Activated T-cell treated with anti-CD3 and anti-CD28 coated beads, Interleukin-2, amount 50 U/mL, for 48 hours (primary cell): ENCODE measurements at places on chromosomes 5 and 9.
A peak's percentile ranks its signal among the peaks of the same experiment; 100 is the strongest.

DNA sequence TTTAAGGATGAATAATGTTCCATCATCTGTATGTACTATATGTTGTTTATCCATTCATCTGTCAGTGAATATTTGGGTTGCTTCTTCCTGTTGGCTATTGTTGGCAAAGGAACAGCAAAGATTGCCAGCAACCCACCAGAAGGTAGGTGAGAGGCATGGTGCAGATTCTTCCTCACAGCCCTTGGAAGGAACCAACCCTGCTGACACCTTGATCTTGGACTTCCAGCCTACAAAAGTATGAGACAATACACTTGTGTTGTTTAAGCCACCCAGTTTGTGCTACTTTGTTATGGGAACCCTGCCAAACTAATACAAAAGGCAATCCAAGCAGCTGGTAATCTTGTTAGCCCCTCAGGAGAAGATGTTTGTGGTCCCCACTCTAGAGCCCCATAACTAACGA lies 122.0 kb downstream of the CARTPT start:
- no peak for DNase-seq

DNA sequence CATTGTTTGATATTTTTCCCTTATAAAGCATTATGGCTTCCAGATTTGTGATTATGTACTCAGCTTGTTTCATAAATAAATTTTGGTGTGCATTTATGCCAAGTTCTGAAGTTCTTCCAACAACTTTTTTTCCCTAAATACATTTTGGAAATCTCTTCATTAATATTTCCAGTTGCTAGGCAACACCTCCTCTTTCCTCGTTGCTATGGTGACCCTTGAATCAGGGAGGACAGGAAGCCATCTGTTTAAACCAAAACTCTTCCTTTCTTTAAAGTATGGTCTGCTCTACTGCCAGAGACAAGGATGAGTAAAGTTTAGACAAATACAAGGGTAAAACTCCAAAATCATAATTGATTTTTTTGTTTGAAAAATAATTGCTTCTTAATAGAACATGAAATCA lies 779.3 kb downstream of the CDH9 start:
- no peak for DNase-seq

DNA sequence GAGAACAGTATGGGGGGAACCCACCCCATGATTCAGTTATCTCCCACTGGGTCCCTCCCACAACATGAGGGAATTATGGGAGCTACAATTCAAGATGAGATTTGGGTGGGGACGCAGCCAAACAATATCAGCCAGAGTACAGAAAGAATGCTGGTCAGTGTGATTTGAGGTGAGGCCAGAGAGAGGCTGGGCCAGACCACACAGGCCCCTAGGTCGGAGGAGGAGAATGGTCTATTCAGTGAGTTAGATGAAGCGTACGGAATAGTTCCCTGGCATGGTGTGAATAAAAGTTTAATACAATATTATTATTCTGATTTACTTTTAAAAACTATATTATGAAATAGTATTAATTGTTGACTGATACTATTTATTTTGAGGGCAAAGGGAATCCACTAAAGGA lies 39.7 kb downstream of the PCSK5 start:
- DNase-seq = no peak

- no peak for DNase-seq
Observed at GRCh38 chr5:151004499-151004898, 15.9 kb upstream of the GPX3 start.

GRCh38 chr9:5612185-5612530 lies 16.7 kb upstream of the RIC1 start:
- no peak for DNase-seq

- no peak for DNase-seq
Observed at GRCh38 chr5:79964136-79964535, 26.9 kb downstream of the MTX3 start.

DNA sequence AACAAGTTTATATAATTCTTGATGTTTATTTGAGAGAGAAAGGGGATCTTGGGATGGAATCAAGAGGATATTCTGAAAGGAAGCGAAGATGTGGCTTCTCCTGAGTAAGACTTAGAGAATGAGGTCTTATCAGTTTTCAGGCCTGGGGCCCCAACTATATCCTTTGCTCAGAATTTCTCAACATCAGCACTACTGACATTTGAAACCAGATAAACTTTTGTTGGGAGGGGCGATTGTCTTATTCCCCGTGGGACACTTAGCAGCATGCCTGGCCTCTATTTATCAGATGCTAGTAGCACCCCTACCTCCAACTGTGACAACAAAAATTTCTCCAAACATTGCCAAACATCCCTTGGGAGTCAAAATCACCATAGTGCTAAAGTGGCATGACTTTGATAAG lies 567.7 kb downstream of the MAT2B start:
- DNase-seq = no peak

- no peak for DNase-seq
Observed at GRCh38 chr5:86971034-86971571, 296.6 kb upstream of the RASA1 start.

DNA sequence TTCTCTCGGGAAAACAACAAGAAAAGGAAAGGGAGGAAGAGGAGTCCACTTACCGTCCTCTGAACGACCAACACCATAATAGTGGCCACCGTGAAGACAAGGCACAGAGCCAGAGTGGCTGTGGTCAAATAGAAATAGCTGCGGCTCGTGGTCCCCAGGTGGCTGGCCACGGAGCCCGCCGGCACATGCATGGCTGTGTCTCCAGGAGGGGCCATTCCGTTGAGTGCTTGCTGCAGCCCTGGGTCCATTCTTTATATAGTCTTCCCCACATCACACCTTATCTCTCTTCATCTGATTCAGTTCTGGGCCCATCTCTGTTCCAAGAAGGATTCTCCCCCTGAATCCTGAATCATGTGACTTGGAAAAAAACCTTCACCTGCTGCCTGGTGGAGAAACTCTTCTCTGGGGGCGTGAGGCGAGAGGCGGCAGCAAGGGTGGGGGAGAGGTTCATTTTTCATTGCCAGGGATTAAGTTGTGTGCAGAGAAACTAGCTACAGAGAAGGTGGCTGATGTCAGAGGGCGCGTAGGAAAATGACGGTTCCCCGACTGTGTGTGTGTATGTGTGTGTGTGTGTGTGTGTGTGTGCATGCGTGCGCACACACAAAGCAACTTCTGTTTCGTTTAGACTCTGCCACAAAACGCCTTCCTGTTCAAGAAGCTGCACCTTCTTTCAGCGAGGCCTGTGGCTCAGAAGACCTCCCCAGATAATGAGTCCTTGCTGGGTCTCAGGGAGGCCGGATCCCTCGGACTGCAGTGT lies at the start of gene TNFSF8:
TSS of gene TNFSF8 (minus strand) at position 536 of the 757 bp plus-strand sequence. CDS start at position 248, 288 bp downstream.
- DNase-seq = peak; percentile 81

DNA sequence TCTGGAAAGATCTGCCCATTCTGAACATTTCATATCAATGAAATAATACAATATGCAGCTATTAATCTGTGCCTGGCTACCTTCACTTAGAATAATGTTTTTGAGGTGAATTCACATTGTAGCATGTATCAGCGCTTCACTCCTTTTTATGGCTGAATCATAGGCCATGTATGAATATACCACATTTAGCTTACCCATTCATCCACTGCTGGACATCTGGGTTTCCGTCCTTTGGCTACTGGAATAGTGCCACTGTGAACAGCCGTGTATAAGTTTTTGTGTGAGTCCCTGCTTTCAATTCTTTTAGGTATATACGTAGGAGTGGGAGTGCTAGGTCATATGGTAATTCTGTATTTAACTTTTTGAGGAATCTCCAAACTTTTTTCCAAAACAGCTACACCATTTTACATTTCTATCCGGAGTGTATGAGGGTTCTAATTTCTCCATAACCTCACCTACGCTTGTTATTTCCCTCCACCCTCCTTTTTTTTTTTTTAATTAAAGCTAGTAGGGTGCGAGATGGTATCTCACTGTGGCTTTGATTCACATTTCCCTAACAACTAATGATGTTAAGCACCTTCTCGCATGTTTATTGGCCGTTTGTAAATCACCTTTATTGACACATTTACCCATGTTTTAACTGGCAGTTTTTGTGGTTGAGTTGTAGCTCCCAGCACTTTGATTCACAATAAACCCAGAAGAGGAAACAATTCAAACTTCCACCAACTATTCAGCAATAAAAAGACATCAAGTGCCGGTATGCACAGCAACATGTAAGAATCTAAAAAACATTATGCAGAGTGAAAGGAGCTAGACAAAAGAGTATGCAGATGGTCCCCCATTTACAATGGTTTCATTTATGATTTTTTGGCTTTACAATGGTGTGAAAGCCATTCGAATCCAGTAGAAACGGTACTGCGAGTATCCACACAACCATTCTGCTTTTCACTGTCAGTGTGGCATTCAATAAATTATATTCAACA lies 8.1 kb downstream of the SEMA4D start:
- DNase-seq = peak; percentile 16

- DNase-seq = no peak
Observed at GRCh38 chr9:95100071-95100627, 217.4 kb downstream of the FANCC start.

DNA sequence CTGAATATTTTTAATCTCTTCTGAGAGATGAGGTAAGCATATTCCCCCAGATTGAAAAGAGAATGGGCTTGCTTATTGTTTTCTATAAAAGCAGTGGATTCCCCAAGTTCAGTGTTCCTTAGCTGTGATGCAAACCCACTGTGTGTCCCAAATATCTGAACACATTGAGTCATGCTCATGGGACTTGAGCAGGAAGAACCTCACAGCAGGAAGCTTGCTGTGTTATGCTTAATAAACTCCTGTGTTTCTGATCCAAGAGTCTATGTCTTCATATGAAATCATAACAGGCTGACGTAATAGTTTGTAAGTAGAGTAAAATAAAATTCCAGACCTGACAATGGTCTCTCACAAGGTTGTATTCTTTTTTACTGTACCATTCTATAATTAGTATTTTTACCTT lies 24.8 kb upstream of the LOX start:
- no peak for DNase-seq

GRCh38 chr5:7902201-7902600 lies 33.3 kb downstream of the MTRR start:
- no peak for DNase-seq

DNA sequence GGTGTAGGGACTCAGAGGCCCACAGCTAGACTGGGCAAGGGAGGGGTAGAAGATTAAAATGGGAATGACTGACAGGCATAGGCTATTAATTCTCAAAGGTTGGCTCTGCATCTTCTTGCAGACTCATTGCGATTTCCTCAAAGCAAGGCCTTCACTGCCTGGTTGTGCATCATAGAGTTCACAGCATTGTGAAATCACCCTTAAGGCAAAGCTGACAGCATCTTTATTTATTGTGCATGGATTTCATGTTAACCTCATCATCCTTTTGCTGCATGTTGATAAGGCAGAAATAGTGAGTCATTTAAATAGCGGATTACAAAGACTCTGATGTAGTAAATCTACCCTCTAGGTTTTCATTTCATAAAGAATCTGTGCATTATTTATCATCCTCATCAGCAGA lies 13.6 kb upstream of the PALM2AKAP2 start:
- no peak for DNase-seq

DNA sequence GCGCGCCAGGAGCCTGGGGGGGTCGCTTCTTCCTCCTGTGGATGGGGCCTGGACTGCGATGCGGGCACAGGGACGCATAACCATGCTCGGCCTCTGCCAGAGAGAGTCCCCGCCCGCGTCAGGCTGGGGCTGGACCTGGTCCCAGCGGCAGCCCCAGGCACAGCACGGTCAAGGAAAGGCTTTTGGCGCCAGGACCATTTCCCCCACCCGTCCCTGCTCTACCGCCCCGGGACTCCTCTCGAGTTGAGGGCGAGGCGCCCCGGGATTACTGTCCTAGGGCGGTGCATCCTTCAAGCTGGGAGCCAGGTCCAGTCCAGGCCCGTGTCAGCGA lies 341 bp downstream of the MXD3 start:
- no peak for DNase-seq

DNA sequence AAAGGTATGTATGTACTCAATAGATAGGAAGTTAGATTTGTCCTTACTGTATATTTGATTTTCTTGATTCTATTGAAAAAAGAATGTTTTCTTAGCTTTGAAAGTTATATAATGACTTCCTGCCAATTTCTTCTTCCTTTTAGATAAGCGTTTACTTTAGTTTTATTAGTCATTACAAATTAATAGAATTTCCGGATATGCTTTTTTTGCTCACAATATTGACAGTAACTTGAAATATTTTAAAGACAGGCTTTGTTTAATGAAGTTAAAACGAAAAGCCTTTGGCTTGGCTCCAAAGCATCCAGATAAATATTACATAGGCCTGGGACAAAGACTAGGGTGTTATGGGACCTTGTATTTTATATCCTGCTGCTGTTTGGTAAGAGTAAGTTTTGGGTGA lies 49.5 kb downstream of the CWC27 start:
- DNase-seq = no peak

DNA sequence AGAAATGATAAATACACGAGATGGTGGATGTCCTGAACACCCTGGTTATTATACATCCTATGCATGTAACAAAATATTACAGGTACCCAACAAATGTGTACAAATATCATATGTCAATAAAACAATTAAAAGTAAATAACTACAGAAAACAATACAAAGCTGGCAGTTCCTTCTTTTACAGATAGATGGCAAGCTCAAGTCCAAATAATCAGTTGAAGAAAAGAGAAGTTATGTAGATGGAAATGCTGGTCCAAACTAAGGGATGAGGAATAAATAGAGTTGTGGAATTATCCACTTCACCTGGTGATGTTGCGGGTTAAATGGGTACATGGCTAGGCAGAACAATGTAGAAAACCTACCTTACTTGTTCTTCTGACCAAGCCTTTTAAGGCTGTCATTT lies 79.4 kb downstream of the PALM2AKAP2 start:
- DNase-seq = no peak

DNA sequence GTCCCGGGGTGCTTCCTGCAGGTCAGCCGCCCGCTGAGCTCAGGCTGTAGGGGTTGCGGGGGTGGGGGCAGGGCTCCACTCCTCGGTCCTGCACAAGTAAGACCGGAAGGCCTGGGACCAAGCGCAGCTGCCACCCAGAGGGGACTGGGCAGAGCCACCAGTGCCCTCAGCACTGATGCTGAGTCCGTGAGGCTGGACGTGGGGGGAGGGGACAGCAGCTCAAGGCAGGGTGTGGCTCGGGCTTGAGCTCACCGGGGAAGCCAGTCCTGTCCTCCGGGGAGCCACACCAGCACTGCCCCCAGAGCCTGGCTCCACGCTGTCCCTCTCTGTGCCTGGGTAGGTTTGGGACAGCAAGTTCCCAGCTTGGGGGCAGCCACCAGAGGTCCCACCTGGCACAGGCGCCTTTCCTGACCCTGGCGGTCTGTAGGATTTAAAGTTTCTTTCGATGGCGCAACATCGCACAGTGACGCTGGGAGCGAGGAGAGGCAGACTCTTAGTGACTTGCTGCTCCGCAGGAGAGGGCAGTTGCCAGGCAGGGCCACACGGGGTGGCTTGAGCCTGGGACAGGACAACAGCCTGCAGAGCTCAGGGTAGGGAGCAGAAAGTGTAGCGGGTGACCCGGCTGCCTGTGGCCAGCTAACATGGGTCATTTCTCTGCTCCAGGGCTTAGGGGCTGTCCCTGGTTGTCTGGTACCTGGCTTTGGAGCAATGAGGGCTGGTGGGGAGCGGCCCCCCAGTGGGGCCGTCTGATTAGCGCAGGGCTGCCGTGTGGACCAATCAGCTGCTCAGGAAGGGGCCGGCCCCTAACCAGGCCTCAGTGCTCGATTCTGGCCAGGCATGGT lies 5.7 kb downstream of the LCN1 start:
- DNase-seq = peak; percentile 10
